A549 treated with Hydrocortisone at 1 μM for 4 hours (cell line): ENCODE measurements at places on chromosomes 5 and 9. TPM values are rescaled to one million over a fixed set of nuclear protein-coding genes. Genes with fewer than 3 reads are reported as not detected.

The PCDHGB7 gene
- 0.02 to 0.08 TPM (median 0.07 TPM) in 5 replicates for total RNA-seq

The GAPT gene
- not detected in 5 replicates for total RNA-seq

The GZMA gene
- not detected in 5 replicates for total RNA-seq

The VCAN gene
- total RNA-seq, result 6.7 to 15.0 TPM (median 9.9 TPM) in 5 replicates

The LRRC14B gene
- total RNA-seq, result not detected in 5 replicates

The COL5A1 gene
- 28.1 to 54.8 TPM (median 48.1 TPM) in 5 replicates for total RNA-seq

The CDKN2B-AS1 gene
- not detected in 5 replicates for total RNA-seq

The FAM200C gene
- 1.6 to 2.1 TPM (median 1.7 TPM) in 5 replicates for total RNA-seq

The SERF1A gene
- 0.58 to 2.2 TPM (median 1.2 TPM) in 5 replicates for total RNA-seq

The STRBP gene
- 13.6 to 18.1 TPM (median 15.4 TPM) in 5 replicates for total RNA-seq

The ELOVL7 gene
- 8.4 to 14.7 TPM (median 10.7 TPM) in 5 replicates for total RNA-seq

The TESK1 gene
- total RNA-seq, result 25.3 to 29.8 TPM (median 28.8 TPM) in 5 replicates

The PCDHB6 gene
- 0.84 to 1.1 TPM (median 1.0 TPM) in 5 replicates for total RNA-seq
